Pericardium fibroblast (primary cell): ENCODE measurements at places on chromosomes 5 and 9. TPM values are rescaled to one million over a fixed set of nuclear protein-coding genes. Genes with fewer than 3 reads are reported as not detected.

The ADAMTSL1 gene
- 14.8 and 37.4 TPM in 2 replicates for total RNA-seq

The FAM151B gene
- 1.4 and 3.2 TPM in 2 replicates for total RNA-seq

The LRRC19 gene
- not detected in 2 replicates for total RNA-seq

The EPB41L4B gene
- total RNA-seq, result under 0.01 and 0.35 TPM in 2 replicates

The ZDHHC11 gene
- total RNA-seq, result 0.47 and 0.85 TPM in 2 replicates

The TRPM3 gene
- total RNA-seq, result 0.09 and 2.5 TPM in 2 replicates

The CYLC2 gene
- not detected in 2 replicates for total RNA-seq

The PTGDS gene
- 304 and 428 TPM in 2 replicates for total RNA-seq

The SPATA31C1 gene
- total RNA-seq, result not detected in 2 replicates

The ZDHHC11B gene
- total RNA-seq, result not detected in 2 replicates

The CXCL14 gene
- total RNA-seq, result 0.58 TPM in 1 of 2 replicates, not detected in the other

The PDCD1LG2 gene
- 0.77 and 10.7 TPM in 2 replicates for total RNA-seq

The GAPT gene
- total RNA-seq, result not detected in 2 replicates

The PCDHA11 gene
- not detected in 2 replicates for total RNA-seq

The LYSMD3 gene
- total RNA-seq, result 7.6 and 12.1 TPM in 2 replicates

The GPR150 gene
- total RNA-seq, result 0.26 and 0.58 TPM in 2 replicates

The MCTP1 gene
- 1.1 and 1.7 TPM in 2 replicates for total RNA-seq

The CCL28 gene
- total RNA-seq, result 1.3 and 3.1 TPM in 2 replicates

The GBGT1 gene
- 3.2 and 7.4 TPM in 2 replicates for total RNA-seq

The AQP3 gene
- total RNA-seq, result 5.4 and 34.3 TPM in 2 replicates

The REEP2 gene
- total RNA-seq, result 4.8 and 5.4 TPM in 2 replicates

The NUTM2G gene
- not detected in 2 replicates for total RNA-seq

The F2RL2 gene
- total RNA-seq, result 2.6 and 12.0 TPM in 2 replicates

The HTR1A gene
- not detected in 2 replicates for total RNA-seq

The ZFP2 gene
- total RNA-seq, result 0.94 and 1.8 TPM in 2 replicates

The PLEKHG4B gene
- not detected in 2 replicates for total RNA-seq

The HTR4 gene
- not detected in 2 replicates for total RNA-seq

The PHYHD1 gene
- 15.9 and 18.6 TPM in 2 replicates for total RNA-seq

The SLC36A2 gene
- total RNA-seq, result not detected in 2 replicates

The THBS4 gene
- 1.1 and 2.6 TPM in 2 replicates for total RNA-seq

The FAXDC2 gene
- 6.7 and 13.7 TPM in 2 replicates for total RNA-seq

The NAIF1 gene
- total RNA-seq, result 8.7 and 10.9 TPM in 2 replicates

The LCN9 gene
- total RNA-seq, result not detected in 2 replicates

The PCDHGB1 gene
- 0.82 and 0.94 TPM in 2 replicates for total RNA-seq

The SPATA31E1 gene
- total RNA-seq, result not detected in 2 replicates

The AGTPBP1 gene
- 7.9 and 10.0 TPM in 2 replicates for total RNA-seq

The NPR3 gene
- total RNA-seq, result 10.3 and 35.3 TPM in 2 replicates

The FCHO2 gene
- 6.5 and 17.0 TPM in 2 replicates for total RNA-seq
